Stimulated activated CD4-positive, alpha-beta T cell treated with anti-CD3 and anti-CD28 coated beads, Interleukin-4, amount 100 ng/mL, for 48 hours (primary cell): ENCODE measurements at places on chromosomes 6 and 20.

DNA sequence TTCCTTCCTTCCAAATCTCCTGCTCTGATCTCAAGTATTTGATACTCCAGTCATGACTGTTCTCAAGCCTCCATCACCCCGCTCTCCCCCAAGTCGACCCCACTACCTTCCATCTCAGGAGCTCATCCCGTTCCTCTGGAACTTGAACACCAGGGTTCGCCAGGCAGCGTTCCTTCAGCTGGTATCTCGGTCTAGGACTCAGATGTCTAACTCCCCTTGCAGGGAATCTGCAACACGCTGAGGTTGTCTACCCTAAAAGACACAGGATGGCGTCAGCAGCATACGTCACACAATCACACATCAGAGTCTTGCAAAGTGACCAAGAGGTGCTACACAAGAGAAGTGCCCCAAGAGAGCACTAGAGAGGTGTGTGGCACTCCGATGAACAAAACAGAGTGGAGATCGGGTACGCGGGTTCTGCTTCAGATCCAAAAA, 706 bp downstream of the ZNF184 start:
- DNase-seq: peak; percentile 57

DNA sequence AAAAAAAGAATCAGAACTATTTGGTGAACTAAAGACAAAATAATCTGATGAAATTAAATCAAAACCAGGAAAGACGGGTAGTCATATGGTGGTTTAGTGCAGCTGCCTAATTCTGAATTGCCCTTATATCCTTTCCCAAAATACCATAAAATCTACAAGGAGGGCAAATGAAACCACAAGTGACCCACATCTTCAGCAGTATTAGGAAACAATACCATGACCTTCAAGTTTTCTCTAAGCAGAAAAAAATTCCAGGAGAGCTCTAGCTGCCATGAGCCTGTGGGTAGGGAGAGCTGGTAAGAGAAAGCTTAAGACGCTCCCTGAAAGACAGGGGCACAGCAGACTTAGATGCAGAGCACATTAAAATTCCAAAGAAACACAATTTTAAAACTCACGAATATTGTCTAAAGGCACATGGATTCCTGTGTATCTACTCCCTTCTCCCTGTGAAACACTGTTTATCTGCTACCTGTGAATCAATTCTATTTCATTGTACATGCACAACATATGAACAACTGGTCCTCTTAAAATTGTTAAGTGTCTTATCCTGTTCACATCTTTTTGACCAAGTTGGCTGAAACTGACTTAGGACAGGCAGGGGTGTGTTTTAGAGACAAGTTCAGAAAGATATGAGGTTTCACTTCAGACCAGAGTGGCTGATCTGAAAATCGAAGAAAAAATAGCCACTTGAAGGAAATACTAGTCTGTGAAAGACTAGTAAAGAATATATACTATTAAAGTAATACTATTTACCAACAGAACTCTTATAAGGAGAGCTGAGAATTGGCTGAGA, 153.6 kb upstream of the SHLD1 start:
- no peak for DNase-seq

DNA sequence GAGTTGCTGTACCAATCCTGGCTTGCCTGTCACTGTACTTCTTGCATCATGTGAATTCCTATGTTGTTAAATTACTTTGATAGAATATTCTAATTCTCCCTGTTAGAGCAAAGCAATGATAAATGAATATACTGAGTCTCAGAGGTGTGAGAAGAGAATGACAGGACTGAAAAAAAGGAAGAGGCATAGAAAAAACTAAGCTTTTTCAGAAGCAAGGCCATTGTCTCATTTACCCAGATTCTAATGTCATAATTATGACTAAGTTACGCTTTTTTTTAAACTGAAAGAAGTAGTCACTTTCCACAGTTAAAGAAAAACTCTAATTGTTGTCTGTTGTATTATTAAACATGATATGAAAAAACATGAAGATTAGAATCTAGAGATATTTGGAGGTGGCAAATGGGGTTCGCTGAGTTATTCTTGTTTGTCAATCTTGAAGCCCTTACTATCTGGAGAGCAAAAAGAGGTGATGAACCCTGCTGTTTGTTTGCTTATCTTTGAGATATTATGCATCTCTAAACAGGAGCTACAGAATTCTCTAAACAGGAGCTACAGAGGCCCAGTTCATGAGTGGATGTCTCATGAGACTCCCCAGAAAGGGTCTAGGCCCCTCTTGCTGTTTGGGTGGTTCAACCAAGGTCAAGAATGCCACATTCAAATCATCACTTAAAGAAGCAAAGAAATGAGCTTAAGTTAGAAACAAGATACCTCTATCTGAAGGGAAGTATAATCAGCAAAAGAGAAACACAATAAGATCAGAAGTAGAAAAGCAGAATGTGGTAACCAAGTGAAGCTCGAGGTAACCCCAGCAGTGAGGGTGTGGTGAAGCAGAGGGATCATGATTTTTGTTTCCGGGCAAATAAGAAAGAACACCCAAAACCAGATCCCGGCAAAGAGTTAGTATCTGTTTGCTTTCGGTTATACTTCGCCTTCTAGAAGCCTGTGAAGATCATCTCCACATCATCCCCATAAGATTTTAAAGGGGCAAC, 33.3 kb upstream of the THEMIS start:
- no peak for DNase-seq

DNA sequence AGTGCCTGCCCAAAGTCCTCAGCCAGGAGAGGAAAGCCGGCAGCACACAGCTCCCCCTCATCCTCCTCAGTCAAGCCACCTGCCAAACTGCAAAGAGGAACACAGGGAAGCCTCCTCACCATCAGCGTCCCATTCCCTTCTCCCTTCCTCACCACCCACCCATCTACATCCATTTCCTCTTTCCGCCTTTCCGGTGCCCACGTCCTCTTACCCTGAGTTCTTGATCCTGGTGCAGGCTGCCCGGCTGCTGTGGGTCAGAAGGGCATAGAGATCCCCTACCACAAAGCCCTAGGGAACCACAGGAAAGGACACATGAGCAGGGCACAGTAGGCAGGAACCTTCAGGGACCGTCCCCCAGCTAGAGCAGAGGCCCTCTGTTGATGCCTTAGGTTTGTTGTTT, 6.0 kb downstream of the GNMT start:
- no peak for DNase-seq

- DNase-seq: no peak
Measured at GRCh38 chr6:4446982-4447381, 311.6 kb upstream of the ECI2 start.

- no peak for DNase-seq
Measured at GRCh38 chr6:37630281-37630799, 67.3 kb downstream of the MDGA1 start.

GRCh38 chr6:502761-503160, 111.2 kb downstream of the IRF4 start:
- no peak for DNase-seq

- no peak for DNase-seq
Measured at GRCh38 chr20:19121463-19121862, 91.0 kb upstream of the SLC24A3 start.

- peak; percentile 12 for DNase-seq
Measured at GRCh38 chr20:3980260-3981131, 34.9 kb downstream of the RNF24 start.

DNA sequence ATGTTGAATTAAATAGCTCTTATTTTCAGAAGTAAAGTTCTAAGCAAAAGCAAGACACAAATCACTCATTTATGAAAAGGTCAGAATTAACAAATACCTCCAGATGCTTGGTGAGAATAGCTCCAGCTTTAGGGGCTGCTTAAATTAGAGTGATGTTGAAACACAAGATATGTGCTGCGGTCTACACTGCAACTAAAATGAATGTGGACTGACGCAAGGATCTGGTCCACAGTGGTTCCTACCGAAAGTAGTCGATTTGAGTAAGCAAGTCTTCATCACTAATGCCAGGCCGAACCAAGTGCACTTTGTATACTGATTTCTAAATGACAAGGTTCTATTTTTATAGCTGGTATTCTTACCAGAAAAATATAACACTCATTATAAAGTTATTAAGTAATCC, 96.3 kb downstream of the PRDM1 start:
- DNase-seq: no peak

DNA sequence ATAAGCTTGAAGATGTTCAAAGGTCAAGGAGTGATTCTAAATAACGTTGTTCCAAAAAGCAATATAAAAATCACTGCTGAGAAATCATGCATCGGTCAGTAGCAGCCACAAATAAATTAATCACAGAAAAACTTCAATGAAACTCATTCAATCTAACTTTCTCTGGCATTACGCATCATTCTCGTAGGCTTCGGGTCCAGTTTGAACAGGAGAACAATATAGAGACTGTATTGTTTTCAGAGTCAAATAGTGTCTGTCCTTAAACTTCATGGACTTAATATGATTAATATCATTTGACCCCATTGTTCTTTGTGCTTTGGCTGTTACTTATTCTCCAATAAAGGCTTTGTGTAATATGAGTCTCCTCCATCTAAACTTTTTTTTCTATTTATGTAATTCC, 200.4 kb downstream of the C6orf118 start:
- DNase-seq: no peak

DNA sequence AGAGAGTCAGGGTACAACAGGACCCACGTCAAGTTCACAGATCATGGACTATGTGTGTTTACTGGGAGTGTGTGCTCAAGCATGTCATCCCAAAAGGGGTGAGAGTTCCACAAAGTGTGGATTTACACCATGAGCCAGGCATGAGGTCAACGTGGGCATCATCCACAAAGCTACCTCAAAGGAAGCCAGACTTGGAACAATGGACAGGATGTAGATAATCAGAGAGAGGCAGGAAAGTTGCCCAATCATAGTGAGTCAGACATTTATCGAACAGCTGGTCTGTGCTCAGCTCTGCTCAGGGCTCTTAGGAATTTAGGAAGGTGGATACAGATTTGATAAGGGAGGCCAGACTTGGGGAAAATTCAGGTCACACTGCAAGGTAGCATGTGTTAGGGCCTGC, 317.2 kb upstream of the CDYL start:
- DNase-seq: no peak

DNA sequence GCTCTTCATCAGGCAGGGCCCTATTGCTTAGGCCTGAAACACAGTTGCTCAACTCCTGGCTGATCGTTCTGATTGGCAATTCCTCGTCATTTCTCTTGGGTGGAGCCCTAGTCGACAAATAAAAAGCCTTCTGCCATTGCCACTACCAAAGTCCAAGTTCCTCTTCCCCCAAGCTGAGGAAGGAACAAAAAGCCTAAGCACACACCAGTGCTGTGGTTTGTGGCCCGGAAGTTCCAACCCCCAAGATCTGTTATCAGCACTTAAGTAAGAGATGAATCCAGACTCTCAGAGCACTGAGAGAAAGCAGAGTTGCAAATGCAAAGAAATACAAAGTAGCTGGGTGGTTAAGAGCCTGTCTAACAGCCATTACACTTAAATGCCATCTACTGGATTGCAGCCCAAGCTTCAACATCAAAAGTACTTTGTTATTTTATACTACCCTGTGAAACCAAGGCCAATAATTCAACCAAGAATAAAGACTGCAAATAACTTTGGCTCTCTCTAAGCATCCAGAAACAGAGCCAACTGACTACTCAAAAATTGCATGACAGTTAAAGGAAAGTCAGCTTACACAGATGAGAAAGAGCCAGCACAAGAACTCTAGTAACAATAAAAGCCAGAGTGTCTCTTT, 1024.0 kb downstream of the GRIK2 start:
- DNase-seq: no peak

DNA sequence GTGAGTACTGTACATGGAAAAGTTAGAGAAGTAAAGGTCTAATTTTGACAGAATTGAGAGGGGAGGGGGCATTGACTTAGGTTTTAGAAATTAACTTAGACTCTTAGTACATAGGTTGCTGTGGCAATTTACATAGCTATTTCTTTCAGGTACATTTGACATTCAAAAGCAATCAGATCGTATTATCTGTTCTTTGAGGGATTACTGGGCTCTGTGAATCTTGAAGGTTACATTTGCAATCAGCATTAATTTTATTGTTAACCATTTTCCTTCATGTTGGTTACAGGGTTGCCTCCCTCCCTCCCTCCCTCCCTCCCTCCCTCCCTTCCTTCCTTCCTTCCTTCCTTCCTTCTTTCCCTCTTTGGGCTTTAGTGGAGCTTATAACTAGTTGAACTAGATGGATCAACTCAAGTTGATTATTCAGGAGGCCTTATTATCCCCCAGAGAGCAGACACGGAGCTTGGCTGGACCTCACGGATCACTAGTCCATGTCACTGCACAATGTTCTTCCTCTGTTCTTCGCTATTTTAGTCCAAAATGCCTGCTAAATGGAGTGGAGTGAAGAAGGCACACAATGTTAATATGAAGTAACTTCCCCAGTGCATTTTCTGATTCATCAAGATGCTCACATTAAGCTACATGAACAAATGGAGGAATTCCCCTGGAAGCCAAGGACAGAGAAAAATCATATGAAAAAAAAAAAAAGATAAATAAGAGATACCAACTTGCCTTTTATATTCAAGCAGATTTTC, 87.8 kb downstream of the PLCB4 start:
- DNase-seq: no peak

- DNase-seq: no peak
Measured at GRCh38 chr6:217048-217659, 75.1 kb upstream of the DUSP22 start.

- no peak for DNase-seq
Measured at GRCh38 chr20:10687895-10688294, 14.1 kb upstream of the JAG1 start.

DNA sequence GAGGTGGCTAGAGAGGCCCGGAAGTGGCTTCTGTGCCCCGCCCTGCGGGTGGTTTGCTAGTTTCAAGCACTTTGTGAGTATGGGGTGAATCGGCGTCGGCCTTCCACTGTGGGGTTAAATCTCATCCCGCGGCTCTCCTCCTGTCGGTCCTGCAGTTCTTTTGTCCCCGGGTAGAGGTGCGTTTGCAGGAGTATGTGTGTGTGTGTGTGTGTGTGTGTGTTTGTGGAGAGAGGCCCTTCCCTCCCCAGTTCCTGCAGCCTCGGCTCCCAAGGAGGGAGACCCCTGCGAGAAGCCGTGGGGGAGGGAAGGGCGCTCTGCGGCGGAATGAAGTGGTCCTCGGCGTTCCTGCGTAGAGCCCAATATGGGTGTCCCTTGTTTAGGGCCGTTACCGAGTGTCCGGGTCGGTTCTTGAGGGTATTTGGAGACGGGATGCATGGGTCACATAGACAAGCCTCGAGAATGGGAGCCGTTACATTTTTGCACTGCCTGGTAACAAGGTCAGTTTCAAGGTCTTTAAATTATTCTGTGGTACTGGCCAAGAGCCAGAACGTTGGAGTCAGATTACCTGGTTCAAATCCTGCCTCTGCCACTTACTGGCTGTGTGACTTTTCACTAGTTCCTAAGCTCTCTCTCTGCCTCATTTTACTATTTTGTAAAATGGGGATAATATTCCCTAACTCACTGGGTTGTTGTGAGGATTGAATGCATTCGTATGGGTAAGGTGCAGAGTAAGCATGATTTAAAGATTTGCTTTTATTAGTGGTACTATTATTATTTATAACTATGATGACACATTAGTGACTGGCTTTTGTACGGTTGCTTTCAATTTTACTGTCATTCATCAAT, at the start of gene ZKSCAN3:
ZKSCAN3 (plus strand) TSS at position 56 of the 846 bp plus-strand sequence. CDS start 9,640 bp downstream, outside the sequence.
- peak; percentile 81 for DNase-seq

GRCh38 chr6:133376743-133377142, 135.6 kb downstream of the EYA4 start:
- DNase-seq: no peak

DNA sequence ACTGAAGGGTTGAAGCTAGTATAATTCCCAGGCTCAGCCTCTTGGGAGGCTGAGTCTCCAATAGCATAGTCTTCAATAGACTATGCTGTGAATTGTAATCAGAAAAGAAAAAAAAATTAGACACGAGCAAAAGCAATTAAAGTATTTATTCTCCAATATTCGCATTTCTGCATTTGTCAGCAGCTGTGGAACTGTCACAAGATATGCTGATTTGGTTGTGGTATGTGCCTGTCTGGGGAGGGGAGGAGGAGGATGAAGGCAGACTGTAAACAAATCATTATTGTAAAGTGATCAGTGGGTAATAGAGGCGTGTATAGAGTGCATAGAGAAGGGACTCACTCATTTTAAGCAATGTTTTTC, 10.1 kb upstream of the BICRAL start:
- no peak for DNase-seq
